ENCODE measurements at places on chromosomes 12 and 14. TPM values are rescaled to one million over a fixed set of nuclear protein-coding genes. Genes with fewer than 3 reads are reported as not detected.

DNA sequence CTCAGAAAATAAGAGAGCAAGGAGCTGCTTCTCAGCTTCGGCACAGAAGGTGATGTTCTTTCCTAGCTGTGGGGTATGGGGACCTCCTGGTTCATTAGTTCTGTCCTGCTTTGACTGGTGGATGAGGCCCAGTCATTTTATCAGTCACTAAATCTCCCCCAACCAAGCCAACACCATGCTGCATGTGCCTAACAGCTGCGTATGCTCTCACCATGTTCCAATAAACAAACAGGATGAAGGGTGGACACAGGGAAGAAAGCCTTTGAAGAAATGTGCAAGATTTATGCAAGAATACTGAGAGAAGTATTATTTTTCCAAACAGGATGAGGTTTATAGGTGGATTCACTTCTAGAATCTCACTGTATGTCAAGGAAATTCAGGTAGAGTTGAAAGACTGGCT is 156.2 kb downstream of the TMEM132C start:
- H3K4me3 ChIP-seq = no peak overlapping the region
- no peaks in the 10 kb centered on the region for H3K36me3 ChIP-seq
- no peak for DNase-seq
- H3K27me3 ChIP-seq = no peaks in the 10 kb centered on the region
- no peak overlapping the region for H3K27ac ChIP-seq

- no peaks in the 10 kb centered on the region for H3K27me3 ChIP-seq
- no peak for DNase-seq
- H3K4me3 ChIP-seq = no peak overlapping the region
- no peak overlapping the region for H3K27ac ChIP-seq
- no peaks in the 10 kb centered on the region for H3K4me1 ChIP-seq
- H3K36me3 ChIP-seq = peaks cover 15% of the 10 kb centered on the region
Measured at GRCh38 chr14:89986462-89987160, 30.9 kb downstream of the TDP1 start.

Gene KLHL33
- total RNA-seq = 0.35 TPM

Gene PFDN5
- 549 TPM for total RNA-seq

DNA sequence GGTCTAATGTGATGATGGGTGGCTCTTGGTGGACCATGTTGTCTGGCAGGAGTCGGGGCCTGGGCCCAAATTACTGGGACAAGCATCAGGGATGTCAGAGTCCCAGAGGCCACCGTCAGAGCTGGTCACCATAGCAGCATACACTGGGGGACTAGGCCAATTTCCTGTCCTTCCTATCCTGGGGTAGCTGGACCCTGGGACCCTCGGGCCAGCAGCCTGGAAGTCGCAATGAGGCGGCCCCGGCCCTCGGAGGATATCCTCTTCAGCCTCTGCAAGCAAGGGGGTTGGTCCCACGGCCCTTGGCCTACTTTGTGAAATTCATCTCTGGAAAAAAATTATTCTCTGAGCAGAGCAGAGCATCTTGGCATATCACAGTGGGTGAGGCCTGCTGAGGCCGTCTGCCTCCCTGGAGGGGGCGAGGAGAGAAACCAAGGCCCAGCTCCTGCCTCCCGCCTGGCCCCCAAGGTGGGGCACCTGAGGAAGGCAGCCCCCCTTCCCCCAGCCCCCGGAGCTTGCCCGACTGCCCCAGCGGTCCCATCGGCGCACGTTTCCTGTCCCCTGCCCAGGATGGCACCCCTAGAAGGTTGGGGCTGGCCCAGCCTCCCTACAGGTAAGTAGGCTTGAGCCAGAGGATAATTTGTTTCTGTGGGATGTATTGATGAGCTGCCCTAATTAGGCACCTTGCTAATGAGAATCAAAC is 135.0 kb upstream of the MYL2 start:
- no peak overlapping the region for H3K4me3 ChIP-seq
- H3K4me1 ChIP-seq = no peaks in the 10 kb centered on the region
- H3K36me3 ChIP-seq = no peaks in the 10 kb centered on the region
- H3K27ac ChIP-seq = no peak overlapping the region
- no peaks in the 10 kb centered on the region for H3K27me3 ChIP-seq

- no peak overlapping the region for H3K27ac ChIP-seq
- no peaks in the 10 kb centered on the region for H3K27me3 ChIP-seq
- DNase-seq = no peak
- H3K36me3 ChIP-seq = no peaks in the 10 kb centered on the region
- no peak overlapping the region for H3K4me3 ChIP-seq
Measured at GRCh38 chr14:82488473-82488872, 954.8 kb upstream of the SEL1L start.

DNA sequence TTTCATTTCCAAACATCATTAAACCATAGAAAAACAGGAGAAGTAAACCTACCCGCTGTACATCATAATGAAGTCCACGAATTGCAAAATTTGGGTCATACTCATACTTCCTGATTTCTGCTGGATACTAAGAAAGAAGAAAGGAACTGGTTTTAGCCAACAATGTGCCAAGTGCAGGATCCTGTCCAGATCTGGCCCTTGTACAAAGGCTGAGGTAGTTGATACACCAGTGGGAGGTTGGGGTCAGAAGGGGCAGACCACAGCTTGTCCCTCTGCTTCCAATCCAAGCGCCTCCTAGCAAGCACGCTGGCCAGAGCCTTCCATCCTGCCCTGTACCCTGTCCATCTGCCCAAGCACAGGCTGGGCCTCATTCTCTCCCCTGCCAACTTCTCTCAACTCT is 34.2 kb downstream of the NT5DC3 start:
- H3K27ac ChIP-seq = no peak overlapping the region
- no peak overlapping the region for H3K4me3 ChIP-seq
- no peak for DNase-seq
- H3K36me3 ChIP-seq = no peaks in the 10 kb centered on the region

GRCh38 chr12:15225136-15225862 is 4.1 kb upstream of the RERG start:
- no peaks in the 10 kb centered on the region for H3K27me3 ChIP-seq
- H3K4me3 ChIP-seq = no peak overlapping the region

DNA sequence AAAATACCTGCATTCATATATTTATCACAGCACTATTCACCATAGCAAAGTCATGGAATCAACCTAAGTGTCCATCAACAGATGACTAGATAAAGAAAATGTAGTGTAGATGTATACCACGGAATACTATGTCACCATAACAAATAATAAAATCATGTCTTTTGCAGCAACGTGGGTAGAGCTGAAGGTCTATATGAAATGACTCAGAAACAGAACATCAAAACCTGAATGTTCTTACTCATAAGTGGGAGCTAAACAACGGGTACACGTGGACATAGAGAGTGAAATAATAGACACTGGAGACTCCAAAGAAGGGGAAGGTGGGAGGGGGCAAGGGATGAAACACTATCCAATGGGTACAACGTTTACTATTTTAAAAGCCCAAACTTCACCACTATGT is 37.9 kb downstream of the SLC38A1 start:
- no peak overlapping the region for H3K27ac ChIP-seq
- DNase-seq = no peak
- no peaks in the 10 kb centered on the region for H3K4me1 ChIP-seq

- peaks cover 83% of the 10 kb centered on the region for H3K4me1 ChIP-seq
- DNase-seq = no peak
- no peak overlapping the region for H3K4me3 ChIP-seq
- H3K36me3 ChIP-seq = no peaks in the 10 kb centered on the region
Measured at GRCh38 chr12:614411-614970, 48.8 kb downstream of the NINJ2 start.

Gene NOXRED1
- not detected for total RNA-seq

DNA sequence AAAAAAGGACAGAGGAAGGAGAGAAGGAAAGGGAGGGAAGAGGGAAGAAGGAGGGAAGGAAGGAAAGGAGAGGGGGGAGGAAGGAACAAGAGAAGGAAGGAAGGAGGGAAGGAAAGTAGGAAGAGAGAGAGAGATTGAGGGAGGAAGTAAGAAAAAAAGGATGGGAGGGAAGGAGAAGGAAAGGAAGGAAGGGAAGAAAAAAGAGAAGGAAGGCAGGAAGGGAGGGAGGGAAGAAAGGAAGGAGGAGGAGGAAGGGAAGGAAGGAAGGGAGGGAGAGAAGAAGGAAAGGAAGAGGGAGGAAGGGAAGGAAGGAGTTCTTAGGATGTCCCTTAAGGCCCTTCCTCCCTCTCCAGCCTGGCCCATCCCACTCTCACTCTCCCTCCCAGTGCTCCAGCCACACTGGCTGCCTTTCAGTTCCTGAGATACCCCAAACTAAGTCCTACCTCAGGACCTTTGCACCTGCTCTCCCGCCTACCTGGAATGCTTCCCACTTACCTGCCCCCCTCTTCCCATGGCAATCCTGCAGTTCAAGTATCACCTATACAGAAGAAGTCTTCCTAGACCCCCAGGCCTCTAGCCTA is 21.7 kb upstream of the MSI1 start:
- no peak overlapping the region for H3K4me3 ChIP-seq
- DNase-seq = no peak
- no peaks in the 10 kb centered on the region for H3K4me1 ChIP-seq
- no peaks in the 10 kb centered on the region for H3K27me3 ChIP-seq
- H3K36me3 ChIP-seq = no peaks in the 10 kb centered on the region
- no peak overlapping the region for H3K27ac ChIP-seq

GRCh38 chr14:77264466-77265186 is 6.4 kb downstream of the NGB start:
- H3K27me3 ChIP-seq = no peaks in the 10 kb centered on the region
- no peak overlapping the region for H3K4me3 ChIP-seq
- H3K4me1 ChIP-seq = no peaks in the 10 kb centered on the region
- DNase-seq = no peak

- no peak overlapping the region for H3K4me3 ChIP-seq
- no peaks in the 10 kb centered on the region for H3K36me3 ChIP-seq
- no peak for DNase-seq
- H3K27me3 ChIP-seq = no peaks in the 10 kb centered on the region
Measured at GRCh38 chr14:87133073-87133801, 859.7 kb downstream of the GALC start.

GRCh38 chr12:132847363-132848356 is 19.0 kb upstream of the GOLGA3 start:
- H3K27me3 ChIP-seq = no peaks in the 10 kb centered on the region
- no peak overlapping the region for H3K4me3 ChIP-seq
- no peaks in the 10 kb centered on the region for H3K4me1 ChIP-seq
- no peak for DNase-seq

DNA sequence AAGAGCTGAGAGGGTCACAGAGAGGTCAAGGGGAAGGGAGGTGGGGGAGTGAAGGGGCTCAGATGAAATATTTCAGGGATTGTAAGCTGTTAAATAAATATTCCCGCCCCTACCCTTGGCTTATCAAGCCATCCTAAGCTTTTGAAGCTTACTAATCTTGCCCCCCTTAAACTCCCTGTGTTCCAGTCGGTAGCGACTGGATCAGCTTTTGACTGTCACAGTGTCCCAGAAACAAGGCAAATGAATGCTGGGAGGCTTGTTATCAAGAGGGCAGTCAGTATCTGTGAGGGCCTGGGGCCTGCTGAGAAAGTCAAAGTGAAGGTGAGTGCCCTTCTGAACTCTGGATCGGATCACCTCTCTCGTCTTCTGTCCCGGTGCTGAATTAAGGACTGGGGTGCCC is 128.1 kb downstream of the DACT1 start:
- no peaks in the 10 kb centered on the region for H3K36me3 ChIP-seq
- no peak overlapping the region for H3K4me3 ChIP-seq
- no peaks in the 10 kb centered on the region for H3K4me1 ChIP-seq
- DNase-seq = no peak
- peak overlapping the region; percentile 1 for H3K27ac ChIP-seq

- DNase-seq = no peak
- H3K4me1 ChIP-seq = no peaks in the 10 kb centered on the region
- H3K36me3 ChIP-seq = no peaks in the 10 kb centered on the region
Measured at GRCh38 chr12:70732287-70732686, 95.1 kb upstream of the PTPRB start.

DNA sequence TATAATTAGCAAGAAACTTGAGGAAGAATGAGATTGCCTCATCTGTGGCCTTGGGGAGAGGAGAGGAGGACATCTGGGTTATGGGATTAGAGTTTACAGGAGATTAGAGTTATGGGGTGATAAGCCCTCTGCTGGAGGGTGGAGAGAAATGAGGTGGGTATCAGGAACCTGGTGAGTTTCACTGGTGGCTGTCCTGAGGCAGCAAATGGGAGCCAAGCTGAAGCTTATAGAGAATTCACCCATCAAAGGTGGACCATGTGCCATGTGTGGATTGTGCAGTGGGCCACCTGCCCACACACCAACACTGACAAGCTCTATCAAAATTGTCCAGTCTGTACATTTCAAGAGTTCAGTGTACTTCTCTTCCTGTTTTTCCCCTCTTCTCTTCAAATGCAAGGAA is 135.3 kb downstream of the AEBP2 start:
- H3K4me3 ChIP-seq = no peak overlapping the region
- no peaks in the 10 kb centered on the region for H3K4me1 ChIP-seq
- H3K27me3 ChIP-seq = no peaks in the 10 kb centered on the region

DNA sequence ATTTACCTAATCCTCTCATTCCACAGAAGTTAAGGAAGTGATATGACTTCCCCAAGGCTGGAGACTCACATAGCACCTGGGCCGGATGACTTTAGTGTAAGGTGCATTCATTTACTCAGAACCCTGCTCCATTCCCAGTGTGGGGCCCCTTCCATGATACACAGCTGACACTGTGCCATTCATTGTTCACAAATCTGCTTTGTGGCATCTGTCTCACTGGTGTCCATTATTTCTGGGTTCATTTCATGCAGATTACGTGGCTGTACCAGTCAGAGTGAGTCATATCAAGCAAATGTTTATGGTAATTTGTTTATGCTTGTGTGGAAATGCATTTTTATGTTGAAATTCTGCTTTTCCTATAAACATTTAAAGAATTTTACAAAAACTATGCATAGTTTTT is 5.2 kb downstream of the ANO4 start:
- no peaks in the 10 kb centered on the region for H3K4me1 ChIP-seq
- H3K4me3 ChIP-seq = no peak overlapping the region
- H3K27ac ChIP-seq = no peak overlapping the region
